ENCODE measurements at places on chromosomes 6 and 20.

DNA sequence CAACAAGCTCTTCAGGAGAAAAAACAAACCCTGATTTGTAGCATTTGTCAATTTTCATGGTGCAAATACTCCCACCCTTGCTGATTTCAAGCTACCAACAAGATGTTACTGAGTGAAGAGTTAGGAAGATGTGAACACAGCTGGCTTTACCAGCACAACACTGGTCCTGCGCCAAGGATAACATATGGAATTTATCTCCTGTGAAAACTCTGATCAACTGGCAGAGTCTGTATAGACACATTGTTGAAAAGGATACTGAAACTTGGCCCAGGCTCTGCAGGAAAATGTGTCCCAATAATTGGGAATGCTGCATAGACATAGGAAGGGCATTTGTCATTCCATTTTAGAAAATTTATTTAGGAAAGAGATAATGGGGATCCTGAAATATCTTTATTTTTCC is 29.0 kb downstream of the OTOR start:
- DNase-seq = no peak

DNA sequence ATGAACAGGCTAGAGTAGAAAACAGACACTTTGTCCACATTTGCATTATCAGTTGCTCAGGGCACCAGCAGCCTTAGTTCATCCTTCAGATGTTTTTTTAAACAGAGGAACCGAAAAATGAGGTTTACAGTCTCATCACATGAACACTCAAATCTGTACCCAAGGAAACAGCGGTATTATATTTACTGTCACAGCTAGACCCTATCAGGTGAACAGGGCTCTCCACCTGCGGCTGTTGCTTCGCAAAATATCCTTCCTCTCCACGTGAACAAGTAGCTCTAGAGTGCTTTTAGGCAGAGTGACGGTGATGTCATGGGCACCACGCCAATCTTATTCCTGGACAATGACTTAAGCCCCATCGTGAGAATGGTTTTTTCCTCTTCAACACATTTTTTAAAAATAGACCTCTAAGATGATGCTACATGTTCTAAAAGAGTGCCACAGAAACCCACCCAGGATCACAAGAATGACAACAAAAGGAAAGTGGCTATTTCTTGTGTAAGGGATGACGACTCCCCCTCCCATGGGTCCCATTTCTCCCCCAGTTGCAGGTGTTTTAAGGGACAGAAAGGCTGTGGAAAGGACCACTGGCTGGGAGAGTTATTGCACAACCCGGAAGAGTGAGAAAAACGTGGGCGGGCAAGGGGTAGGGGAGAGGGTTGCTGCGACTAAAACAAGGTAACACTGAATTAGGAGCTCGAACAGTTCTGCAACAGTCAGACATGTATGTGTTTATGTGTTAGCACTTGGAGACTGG is 77.7 kb downstream of the EFHC1 start:
- DNase-seq = peak; percentile 44

GRCh38 chr6:164159061-164159460 is 744.5 kb downstream of the QKI start:
- no peak for DNase-seq

- no peak for DNase-seq
Observed at GRCh38 chr6:10720265-10720959, 2.5 kb upstream of the TMEM14C start.

DNA sequence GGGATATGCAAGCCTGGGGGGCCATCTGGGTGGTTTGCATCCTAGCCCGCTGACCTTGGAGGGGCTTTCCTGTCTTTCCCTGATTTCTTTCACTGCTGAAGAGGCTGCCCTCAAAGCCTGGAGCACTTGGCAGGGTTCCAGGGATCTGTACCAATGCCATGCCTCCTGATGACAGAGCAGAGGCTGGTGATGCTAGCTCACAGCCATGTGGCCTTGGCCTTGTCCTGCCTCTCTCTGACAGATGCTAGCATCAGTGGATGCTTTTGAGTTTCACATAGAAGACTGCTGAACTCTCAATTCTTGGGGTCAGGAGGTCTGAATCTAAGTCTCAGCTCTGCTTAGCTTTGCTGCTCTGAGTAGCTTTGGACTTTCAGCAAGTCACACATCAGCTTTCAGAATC is 21.9 kb upstream of the RREB1 start:
- no peak for DNase-seq

- no peak for DNase-seq
Observed at GRCh38 chr6:149942461-149942829, 631 bp downstream of the ULBP2 start.

GRCh38 chr6:62803094-62803493 is 408.2 kb upstream of the FKBP1C start:
- no peak for DNase-seq

GRCh38 chr6:35317483-35318195 is 20.0 kb downstream of the DEF6 start:
- no peak for DNase-seq

- DNase-seq = no peak
Observed at GRCh38 chr6:71226151-71226550, 62.5 kb upstream of the OGFRL1 start.

DNA sequence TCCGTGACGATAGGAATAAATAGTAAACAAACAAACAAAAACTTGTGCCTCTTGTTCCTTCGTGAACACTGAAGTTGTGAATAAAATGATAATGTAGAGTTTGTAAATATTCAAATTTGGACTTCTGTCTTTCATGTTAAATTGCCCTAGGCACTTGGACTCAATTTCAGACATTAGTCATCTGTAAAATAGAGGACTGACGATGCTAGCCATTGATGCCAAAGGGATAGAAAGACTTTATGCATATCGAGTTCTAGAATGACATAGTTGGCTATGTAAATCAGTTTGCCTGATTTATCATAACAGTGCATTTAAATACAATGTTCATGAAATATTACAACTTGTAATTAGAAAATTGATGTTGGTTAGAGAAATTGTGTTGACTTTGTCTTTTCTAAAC is 45.9 kb upstream of the FLRT3 start:
- DNase-seq = no peak

- no peak for DNase-seq
Observed at GRCh38 chr6:16718356-16718755, 42.9 kb downstream of the ATXN1 start.

DNA sequence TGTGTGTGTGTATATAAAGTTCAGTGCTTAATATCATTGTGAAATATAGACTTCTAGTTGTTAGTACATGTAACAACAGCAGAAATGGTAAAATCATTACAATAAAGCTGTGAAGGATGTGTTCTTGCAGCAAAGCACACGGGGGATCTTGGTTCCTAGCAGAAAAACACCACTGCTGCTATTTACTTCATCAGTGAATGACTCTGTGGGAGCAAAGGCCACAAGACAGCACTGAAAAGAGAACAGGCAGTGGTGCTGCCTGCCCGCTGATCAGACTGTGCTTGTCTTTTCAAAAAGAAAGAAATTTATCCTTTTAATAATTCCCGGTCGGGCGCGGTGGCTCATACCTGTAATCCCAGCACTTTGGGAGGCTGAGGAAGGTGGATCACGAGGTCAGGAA is 689.9 kb upstream of the CITED2 start:
- no peak for DNase-seq

- no peak for DNase-seq
Observed at GRCh38 chr6:143877584-143878271, 13.5 kb downstream of the ZC2HC1B start.

- no peak for DNase-seq
Observed at GRCh38 chr6:157096105-157096504, 227.2 kb downstream of the TMEM242 start.

- no peak for DNase-seq
Observed at GRCh38 chr6:69980624-69981023, 114.3 kb downstream of the COL19A1 start.

- peak; percentile 96 for DNase-seq
Observed at GRCh38 chr6:134550604-134551003, 232.7 kb upstream of the SGK1 start.

GRCh38 chr6:132400555-132400882 is 756 bp downstream of the MOXD1 start:
- no peak for DNase-seq

DNA sequence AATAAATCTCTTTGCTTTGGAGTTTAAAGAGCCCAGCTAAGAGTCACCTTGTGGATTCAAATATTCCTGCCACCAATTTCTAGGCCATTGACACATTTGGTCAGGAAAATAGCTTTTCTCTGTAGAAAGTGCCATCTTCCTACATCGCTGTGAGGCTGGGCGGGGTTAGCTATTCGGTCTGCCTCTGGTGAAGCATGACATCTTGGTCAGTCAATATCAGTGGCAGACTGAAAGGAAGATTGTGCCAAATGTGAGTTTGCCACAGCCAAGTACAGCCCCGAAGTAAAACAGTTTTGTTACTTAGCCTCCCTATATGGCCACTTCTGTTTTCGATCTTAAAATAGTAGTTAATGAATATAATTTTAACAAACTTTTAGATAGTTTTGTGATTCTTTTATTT is 65.5 kb upstream of the FABP7 start:
- DNase-seq = no peak

DNA sequence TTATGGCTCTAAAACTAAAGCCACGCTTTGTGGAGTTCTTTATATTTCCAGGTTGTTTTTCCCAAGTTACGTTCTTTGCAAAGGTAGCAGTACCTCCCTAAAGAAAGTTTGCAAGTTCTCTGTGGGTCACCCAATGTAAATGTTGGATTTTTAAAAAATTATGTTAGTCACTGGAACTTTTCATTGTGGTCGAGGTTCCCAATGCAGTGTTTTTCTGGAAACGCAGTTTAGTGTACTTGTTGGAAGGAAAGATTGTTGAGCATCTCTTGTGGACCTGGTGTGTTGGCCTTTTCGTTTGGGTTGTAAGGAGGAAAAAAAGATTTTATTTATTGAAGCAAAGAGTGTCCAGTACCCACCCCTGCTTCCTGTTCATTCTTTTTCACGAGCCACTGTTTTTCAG is 1.4 kb downstream of the TOP1 start:
- DNase-seq = no peak

GRCh38 chr20:891706-892080 is 24.4 kb downstream of the ANGPT4 start:
- DNase-seq = no peak

- DNase-seq = no peak
Observed at GRCh38 chr6:52532457-52532856, 44.4 kb downstream of the TRAM2 start.

DNA sequence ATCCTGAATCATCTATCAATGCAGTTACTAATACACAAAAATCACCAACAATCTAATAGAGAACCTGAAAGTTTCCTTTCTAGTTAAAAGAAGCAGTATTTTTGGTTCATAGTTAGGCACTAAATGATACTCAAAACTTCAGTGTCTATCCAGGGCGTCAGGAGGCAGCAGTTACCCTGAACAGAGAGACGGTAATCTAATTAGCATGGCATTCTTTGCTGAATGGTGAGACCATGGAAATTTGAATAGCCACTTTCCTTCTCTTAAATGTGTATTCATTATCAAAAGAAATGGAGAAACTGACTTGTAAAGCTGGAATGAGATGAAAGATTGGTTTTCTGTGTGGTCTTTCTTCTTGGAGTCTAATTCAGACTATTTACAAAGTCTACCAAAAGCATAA is 146.6 kb upstream of the BMP5 start:
- no peak for DNase-seq

DNA sequence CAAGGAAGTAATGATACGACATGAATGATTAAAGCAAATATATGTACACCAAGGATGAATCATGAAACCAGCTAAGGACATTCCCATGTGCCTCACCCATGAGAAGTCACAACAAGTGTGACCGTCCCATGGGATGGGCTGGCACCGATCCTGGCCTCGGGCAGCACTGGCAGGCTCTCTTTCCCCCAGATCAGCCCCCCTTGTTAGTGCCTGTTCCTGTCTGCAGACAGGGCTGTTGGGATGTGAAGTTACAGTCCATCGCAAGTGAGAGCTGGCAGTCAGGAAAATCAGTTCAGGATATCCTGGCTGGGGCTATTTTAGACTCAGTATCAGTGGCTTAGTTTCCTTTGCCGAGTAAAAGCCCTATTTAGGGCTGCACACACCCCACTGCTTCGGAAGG is 129.2 kb upstream of the SNX9 start:
- DNase-seq = peak; percentile 38

- no peak for DNase-seq
Observed at GRCh38 chr20:15597306-15597705, 975.9 kb downstream of the KIF16B start.

DNA sequence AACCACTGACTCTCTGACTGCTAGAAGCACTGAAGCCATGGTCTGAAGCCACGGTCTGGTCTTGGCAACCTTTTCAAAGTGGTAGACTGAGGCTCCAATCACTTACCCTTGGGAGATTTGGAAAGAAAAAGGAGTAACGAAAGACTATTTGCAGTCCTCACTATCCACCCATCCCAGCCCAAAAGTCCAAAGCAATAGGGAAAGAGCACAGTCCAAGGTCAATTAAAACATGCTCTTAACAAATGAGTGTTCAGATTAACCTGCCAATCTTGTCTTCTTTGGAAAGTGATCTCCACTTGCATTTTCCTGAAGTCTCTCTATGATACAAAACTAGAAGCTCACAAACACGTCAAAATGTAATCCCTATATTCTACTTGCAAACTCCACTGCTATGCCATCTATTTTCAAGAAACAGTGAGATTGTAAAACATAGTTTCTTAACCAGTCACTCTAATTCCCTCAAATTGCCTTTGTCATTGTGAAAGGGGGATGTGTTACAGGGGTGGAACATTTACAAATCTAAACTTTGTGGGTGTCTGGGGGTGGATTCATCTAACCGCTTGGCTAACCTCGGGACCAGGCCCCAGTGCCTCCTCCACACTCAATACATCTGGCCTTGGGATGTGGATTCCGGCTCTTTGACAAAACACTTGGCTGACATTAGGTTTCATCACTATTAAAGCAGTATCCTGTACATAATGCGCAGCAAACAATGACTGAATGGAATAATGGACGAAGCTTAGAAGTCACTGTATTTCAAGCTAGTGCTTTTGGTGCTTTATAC is 56.4 kb downstream of the B4GALT5 start:
- no peak for DNase-seq

GRCh38 chr6:100472674-100473073 is 8.0 kb upstream of the SIM1 start:
- DNase-seq = no peak

DNA sequence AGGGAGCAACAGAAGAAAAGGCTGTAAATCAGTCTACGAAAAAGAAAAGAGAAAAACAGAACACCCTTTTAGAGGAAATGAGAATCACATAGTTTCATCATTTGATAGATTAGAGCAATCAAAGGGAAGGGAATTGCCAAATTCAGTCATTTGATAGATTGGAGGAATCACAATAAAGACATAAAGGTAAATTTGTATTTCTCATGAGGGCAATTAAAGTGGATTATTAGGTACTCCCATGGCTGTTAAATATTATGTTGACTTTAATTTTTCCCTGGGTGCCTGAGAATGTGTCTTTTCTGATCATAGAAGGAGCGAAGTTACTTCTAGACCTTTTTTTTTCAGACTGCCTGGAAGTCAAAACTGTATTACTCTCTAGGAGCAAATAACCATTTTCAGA is 1145.7 kb downstream of the EPHA7 start:
- DNase-seq = no peak

GRCh38 chr6:84853901-84854300 is 89.5 kb upstream of the TBX18 start:
- no peak for DNase-seq

DNA sequence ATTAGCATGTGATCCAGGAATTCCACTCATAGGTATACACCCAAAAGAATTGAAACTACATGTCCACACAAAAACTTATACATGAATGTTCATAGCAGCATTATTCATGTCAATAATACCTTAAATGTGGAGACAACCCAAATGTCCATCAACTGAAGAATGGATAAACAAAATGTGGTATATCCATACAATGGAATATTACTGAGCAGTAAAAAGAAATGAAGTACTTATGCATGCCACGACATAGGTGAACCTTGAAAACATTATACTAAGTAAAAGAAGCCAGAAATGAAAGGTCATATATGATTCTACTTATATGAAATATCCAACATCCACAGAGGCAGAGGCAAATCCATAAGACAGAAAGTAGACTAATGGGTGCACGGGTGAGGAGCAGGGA is 159.9 kb downstream of the UNC5CL start:
- DNase-seq = no peak
